ENCODE measurements at places on chromosomes 1 and 21.

- no peak for DNase-seq
Observed at GRCh38 chr1:220410611-220411010, 117.3 kb upstream of the MARK1 start.

- peak; percentile 44 for DNase-seq
Observed at GRCh38 chr21:30189773-30190172, 23.2 kb upstream of the CLDN17 start.

- DNase-seq, result no peak
Observed at GRCh38 chr1:25642574-25643108, 26.1 kb downstream of the MAN1C1 start.

DNA sequence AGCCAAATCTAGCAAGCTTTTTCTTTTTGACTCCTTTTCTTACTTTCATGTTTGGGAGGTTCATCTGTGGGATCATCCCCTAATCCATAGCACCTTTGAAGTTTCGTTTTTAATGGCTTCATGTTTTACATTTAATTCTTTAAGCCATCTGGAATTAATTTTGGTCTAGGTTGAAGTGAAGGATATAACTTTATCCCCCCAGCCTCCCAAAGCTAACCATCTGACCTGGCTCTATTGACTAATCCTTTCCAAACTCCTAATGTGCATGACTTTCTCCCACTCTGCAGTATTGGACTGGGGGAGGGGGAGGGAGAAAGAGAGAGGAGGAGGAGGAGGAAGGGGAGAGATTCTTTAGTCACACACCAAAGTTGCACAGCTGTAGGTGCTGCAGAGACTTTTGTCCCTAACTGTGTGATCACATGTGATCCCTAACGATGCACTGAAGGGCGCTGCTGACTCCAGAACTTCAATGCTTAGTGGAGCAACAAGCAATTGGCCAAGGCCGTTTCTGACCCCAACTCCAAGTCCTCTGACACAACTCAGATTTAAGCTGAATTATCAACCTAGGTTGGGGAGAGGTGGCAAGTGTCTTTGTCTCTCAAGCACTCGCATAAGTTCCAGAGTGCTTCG lies 191.6 kb downstream of the HUNK start:
- DNase-seq, result no peak

DNA sequence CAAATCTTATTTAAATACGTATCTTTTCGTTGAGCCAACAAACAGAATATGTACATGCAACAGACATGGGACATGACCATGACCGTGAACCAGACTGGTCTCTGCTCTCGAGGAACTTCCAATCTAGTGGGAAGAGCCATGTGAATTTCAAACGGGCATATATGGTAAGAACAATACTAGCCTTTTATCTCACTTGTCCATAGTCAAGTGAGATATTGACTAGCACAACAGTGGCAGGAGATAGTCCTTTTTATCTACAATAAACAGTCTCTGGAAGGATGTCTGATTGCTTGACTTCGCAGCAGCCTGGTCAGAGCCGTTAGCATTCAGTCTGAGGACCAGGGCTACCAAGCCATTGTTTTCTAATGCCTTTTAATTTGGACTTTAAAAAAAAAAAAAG lies 12.6 kb upstream of the PLA2G2C start:
- no peak for DNase-seq

DNA sequence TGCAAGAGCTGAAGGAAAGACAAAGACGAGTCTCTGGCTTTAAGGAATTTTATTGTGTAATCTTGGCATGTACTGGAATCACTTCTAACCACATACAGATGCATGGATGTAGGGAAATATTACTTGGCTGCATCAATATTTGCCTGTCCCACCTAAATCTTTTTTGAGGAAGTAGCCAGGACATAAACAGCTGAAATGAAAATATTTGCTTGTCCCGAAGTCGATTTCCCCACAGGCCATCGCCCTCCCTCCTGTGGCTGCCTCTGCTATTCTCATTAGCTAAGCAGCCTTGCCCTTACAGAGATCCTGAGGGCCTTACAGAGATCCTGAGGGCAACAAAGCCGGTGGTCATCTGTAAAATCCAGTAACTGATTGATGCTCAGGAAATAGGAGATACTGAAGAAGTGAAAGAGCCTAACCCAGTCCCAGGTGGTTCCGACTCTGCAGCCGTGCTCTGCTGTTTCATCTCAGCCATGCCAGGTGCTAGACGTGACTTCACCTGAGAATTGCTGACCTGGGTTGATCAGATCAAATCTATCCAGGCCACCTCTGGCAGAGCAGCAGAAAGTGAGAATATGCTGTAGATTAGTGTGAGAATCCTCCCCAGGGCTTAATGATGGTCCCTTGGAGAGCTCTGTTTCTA lies 25.5 kb downstream of the MAN1C1 start:
- no peak for DNase-seq

GRCh38 chr1:40094466-40095110 lies 2.5 kb downstream of the PPT1 start:
- DNase-seq, result no peak

- DNase-seq, result no peak
Observed at GRCh38 chr1:241637604-241638003, 2.6 kb downstream of the CHML start.

DNA sequence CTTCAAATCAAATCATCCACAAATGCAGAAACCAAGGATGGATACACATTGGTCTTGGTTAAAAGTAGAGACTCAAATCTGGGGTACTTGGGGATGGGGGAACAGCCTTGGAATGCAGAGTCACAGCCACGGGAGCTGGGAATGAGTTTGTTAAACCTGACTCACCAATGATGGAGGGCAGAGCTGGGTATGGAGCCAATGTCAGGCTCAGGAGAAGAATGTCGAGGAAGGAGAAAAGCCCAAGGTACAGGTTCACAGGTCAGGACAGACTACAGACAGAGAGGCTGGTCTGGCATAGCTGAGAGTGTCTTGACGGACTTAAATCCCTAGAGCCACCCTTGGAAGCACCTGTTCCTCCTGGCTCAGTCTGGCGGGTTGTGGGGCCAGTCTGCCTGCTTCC lies 237.6 kb downstream of the NTNG1 start:
- no peak for DNase-seq

DNA sequence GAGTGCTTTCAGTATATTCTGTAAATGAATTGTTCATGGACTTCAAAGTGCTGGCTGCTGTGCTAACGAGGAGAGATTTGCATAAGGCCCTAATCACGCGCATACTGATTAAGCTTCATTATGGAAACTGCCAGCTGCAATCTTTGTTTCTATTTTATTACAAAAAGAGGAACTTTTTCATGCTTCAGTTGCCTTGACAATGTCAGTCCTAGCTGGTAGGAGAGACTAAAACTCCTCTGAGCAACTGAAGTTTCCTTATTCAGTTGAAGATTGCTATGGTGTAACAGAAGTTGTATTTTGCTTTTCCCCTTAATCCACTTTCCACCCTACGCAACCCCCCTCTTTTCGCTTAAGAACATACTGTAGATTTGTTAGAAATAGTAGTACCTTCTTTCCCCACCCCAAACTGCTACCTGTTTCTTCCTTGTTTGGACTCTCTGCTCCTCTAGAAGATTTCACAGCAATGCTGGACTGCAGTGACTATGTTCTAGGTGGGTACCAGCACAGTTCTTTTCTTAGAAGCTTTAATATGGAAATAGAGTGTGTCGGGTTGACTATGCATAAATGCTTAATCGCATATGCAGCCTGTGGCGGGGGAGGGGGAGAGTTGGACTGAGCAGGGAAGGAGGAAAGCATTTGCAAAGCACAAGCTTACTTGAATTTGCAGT lies 108.3 kb downstream of the POU2F1 start:
- DNase-seq, result no peak

- no peak for DNase-seq
Observed at GRCh38 chr1:53379662-53380002, 51.8 kb upstream of the LRP8 start.

GRCh38 chr1:20725189-20726117 lies 7.0 kb downstream of the SH2D5 start:
- peak; percentile 50 for DNase-seq

DNA sequence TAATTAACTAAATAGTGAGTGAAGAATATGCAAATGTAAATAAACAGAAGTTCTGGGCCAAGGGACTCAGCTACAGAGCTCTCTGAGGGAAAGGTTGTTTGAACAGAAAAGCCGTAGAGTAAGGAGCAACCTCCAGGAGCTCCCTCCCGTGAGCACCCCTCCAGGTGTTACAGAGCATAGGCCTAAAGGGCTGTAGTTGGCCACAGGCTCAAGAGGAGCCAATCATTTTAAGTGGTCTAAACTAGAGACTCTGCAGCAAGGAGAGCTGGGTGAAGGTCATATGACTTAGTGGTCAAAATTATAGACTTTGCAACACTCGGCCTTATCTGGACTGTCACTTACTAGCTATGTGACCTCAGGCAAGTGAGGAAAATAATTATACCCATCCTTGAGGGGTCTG lies 19.1 kb upstream of the RXRG start:
- no peak for DNase-seq

DNA sequence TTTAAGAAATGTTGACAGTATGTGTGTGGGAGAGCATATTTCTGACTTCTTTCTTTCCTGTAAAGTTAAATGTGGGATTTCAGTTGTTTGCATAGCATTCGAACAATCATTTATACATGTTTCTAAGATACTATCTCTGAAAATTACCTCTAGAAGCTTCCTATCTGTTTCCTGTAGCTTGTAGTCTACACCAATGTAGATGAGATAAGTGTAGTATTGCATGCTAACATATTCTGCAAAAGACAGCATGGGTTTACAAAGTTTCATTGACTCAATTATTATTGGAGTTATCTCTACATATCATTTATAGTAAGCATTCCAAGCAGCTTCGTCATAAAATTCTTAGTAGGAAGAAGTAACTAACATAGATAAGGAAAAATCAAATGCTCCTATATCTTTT lies 98.9 kb upstream of the DPYD start:
- DNase-seq, result no peak

DNA sequence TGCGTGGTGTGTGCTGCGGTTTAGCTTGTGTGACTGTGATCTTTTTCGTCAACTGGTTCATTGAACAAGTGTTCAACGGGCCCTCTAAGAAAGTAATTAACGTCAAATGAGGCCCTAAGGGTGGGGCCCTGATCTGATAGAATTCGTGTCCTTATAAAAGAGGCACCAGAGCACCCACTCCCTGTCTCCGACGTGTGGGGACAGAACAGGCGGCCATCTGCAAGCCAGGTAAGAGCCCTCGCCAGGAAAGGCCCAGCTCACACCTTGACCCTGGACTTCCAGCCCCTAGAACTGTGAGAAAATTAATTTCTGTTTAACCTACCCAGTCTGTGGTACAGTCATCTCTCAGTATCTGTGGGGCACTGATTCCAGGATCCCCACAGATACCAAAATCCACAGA lies 20.4 kb upstream of the SAMD11 start:
- DNase-seq, result no peak

DNA sequence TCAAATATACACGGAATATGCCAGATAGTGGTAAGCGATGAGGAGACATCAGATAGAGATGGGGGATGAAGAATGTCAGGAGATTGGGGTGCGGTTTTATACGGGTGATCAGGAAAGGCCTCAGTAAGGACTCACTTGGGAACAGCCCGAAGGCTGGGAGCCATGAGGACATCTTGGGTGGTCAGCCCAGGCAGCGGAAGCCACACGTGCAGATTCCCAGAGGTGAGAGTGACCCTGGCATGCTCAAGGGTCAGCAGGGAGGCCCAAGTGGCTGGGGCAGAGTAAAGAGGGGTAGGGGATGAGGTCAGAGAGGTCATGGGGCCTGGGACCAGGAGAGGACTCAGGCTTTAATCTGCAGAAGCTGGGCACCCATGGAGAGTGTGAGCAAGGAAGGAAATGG lies 106.6 kb downstream of the MATN1 start:
- DNase-seq, result no peak

DNA sequence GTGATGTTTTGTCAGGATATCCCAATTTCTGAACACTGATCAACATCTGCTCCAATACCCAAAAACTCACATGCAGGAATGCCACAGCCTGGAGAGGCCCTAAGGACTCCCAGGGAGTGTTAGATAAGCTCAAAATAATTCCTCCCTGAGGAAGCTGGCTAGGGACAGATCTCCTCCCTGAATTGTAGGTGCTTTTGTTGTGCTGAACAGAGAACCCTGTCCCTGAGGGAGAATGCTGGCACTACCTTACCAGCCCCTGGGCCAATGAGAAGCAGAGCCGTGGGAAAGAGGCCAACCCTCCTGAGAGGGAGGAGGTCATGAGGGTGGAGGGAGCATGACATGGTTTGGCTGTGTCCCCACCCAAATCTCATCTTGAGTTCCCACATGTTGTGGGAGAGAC lies 73.6 kb upstream of the PTGFRN start:
- no peak for DNase-seq

GRCh38 chr21:31795992-31796391 lies 64.1 kb upstream of the SCAF4 start:
- no peak for DNase-seq

- DNase-seq, result peak; percentile 85
Observed at GRCh38 chr1:91404151-91405012, at the start of gene HFM1. TSS of gene HFM1 (minus strand) at chr1:91404837. CDS start at chr1:91401082, 3,755 bp downstream.

GRCh38 chr1:53166912-53167311 lies 24.5 kb upstream of the SLC1A7 start:
- no peak for DNase-seq

DNA sequence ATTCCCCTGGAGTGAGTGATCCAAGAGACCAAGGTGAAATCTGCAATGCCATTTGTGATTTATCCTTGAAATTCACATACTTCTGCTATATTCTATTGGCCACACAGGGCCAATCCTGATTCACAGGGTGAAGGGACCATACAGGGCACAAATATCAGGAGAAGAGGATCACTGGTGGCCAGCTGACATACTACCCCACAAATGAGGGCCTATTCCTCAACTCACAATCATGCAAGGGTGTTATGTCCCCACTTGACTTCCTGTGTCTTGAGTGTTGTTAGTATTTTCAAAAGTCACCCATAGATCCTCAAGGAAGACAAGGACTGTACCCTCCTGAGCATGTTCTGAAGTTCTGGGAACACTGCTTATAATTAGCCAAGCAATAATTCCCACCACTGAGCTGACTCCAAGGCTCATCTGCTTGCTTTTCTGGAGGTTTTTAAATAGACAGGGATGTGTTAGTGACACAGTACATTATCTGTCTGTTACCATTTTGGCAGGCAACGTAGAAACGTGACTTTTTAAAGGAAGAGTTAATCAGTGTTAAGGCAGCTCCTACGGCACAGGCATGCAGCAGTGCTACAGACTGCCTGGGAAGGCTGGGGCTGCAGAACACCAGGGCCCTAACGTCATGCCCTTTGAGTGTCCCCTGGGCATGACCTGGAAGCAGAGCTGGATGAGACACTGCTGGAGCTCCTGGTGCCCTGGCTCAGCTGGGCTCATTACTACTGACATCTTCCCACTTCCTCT lies 137.4 kb downstream of the FAM78B start:
- no peak for DNase-seq

- no peak for DNase-seq
Observed at GRCh38 chr1:157944663-157945280, 48.7 kb upstream of the KIRREL1 start.

DNA sequence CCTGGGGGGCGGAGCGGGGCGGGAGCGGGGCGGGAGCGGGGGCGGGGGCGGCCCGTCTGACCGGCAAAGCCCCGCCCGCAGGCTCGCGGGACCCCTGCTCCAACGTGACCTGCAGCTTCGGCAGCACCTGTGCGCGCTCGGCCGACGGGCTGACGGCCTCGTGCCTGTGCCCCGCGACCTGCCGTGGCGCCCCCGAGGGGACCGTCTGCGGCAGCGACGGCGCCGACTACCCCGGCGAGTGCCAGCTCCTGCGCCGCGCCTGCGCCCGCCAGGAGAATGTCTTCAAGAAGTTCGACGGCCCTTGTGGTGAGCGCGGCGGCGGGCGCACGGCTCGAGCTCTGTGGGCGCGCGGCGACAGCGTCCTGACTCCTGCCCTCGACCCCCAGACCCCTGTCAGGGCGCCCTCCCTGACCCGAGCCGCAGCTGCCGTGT lies 21.2 kb downstream of the AGRN start:
- DNase-seq, result no peak
